HFFc6 (cell line): ENCODE measurements at places on chromosomes 6 and 20.

- no peak for DNase-seq
Observed at GRCh38 chr20:40449974-40450616, 238.9 kb downstream of the MAFB start.

GRCh38 chr20:39090906-39091305 lies 128.8 kb downstream of the DHX35 start:
- DNase-seq, result no peak

DNA sequence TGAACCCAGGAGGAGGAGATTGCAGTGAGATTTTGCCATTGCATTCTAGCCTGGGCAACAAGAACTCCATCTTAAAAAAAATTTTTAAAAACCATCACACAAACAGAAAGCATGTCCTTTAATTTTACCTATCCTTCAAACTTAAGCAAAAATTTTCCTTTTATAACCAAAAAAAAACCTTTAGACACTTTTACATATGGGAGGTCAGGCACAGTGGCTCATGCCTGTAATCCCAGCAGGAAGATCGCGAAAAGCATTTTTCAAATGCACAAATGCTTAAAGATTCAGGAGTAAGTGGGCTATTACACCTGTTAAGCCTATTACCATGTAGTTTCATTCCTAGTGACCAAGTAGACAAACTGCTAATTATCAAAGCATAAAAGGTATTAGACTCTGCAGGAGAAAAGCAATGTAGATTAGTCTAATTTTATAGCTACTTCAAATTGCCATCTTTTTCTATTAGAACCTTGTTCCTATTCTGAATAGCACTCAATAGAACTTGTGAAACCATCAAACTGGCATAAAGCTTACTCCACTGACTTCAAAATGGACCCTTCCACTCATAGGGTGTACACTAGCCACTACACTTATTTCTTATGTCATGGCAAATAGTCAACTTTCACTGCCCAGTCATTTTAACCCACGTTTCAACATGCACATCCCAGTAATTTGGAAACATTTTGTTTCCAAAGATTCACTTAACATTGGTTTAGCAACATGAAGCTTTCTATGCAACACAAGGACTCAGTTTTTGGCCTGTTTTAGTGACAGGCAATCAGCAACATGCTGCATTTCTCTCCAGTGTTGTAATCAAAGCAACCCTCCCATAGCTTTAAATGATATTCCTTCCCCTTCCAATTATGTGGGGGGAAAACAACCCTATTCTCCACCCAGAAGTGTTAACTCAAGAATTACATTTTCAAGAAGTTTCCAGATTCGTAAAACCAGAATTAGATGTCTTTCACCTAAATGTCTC lies 4.0 kb downstream of the EEF1A1 start:
- no peak for DNase-seq

- peak; percentile 39 for DNase-seq
Observed at GRCh38 chr20:49914310-49915117, 815 bp downstream of the SPATA2 start.

DNA sequence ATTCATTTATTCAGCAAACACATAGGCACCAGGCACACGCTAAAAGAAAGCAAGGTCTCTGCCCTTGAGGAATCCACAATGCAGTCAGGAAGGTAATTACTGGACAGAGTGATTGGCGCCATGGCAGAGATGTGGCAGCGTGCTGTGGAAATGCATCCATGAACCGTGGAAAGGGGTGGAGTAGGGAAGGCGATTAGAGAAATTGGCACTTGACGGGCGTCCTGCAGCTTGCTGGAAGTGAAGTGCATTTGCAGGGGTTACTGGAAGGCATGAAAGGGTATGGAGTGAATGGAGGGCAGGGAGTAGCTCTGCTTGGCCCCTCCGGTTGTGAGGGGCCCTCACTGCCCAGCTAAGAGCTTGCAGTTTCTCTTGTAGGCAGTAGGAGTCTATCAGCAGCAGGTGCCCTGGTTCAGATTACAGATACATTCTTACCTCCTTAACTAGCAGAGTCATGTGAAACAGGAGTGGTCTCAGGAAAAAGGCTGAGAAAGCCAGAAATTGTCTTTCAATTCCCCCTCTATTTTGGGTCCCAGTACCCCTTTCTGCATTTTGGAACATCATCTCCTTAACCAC lies 122.5 kb upstream of the TIAM2 start:
- no peak for DNase-seq

DNA sequence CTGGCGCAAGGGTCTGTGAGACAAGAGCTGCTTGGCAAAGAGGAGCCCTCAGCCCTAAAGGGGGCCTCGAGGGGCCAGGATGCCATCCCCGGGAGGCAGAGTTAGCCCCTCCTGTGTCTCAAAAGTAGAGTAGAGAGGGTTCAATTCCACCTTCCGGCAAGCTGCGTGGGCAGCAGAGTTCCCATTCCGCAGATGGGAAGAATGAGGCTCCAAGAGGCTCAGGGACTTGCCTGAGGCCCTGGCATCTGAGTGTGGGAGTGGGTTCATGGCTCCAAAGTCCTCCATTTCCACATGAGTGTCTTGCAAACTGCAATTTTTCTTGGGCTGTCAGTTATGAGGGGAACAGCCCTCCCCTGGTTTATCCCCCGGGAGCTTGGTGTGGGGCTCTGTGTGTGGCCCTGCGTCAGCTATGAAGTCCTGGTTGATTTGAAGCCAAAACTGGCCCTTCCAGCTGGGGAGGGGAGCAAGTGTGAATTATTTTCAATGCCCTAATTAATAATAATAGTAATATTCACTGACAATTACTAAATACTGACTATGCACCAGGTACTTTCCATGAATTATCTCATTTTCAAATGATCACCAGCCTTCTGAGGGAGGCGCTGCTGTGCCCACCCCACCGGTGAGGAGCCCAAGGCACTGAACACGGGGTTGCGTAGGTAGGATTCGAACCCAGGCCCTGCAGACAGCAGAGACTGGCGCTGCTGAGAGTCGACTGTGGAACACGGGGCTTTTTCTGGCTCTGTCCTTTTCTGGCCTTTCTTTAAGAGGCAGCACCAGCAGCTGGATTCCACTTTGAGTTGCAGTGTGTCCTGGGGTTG lies 153.0 kb upstream of the PTPN1 start:
- no peak for DNase-seq

DNA sequence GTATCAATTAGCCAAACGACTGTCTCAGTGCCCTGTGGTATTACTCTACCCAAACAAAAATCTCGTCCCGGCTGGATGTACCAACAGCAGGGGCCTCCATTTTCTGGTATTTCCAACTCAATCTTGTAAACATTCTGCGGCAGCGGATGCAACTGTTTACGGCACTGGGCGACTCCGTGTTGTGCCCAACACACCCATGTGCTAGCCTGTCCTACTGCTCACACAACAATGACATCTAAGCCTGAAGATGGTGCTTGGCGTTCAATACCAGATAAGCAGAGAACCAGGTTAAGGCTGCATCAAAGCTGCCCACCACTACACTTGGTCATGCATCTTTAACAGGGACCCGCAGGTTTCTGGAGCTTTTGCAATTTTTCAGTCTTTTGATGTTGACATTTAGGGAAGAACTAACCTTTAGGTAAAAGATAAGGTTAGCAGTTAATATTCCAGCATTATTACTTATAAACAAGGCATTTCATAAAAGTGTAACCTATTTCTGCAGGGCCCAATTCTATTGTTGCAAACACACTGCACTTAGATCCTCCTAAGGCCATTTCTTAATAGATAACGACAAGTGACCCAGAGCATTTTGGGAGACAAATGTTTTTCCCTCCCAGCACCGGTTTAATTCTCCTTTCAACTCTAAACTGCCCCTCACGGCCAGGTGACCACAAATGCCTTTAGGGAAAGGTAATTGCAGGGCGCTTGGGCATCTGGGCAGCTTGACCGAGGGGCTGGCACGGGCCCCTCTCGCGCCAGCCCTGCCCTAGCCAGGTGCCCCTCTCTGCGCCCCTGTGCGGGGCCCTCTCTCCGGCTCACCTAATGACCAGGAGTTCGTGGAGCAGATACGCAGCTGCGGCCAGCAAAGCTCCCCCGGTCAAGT lies 945 bp downstream of the FAXC start:
- DNase-seq, result no peak

DNA sequence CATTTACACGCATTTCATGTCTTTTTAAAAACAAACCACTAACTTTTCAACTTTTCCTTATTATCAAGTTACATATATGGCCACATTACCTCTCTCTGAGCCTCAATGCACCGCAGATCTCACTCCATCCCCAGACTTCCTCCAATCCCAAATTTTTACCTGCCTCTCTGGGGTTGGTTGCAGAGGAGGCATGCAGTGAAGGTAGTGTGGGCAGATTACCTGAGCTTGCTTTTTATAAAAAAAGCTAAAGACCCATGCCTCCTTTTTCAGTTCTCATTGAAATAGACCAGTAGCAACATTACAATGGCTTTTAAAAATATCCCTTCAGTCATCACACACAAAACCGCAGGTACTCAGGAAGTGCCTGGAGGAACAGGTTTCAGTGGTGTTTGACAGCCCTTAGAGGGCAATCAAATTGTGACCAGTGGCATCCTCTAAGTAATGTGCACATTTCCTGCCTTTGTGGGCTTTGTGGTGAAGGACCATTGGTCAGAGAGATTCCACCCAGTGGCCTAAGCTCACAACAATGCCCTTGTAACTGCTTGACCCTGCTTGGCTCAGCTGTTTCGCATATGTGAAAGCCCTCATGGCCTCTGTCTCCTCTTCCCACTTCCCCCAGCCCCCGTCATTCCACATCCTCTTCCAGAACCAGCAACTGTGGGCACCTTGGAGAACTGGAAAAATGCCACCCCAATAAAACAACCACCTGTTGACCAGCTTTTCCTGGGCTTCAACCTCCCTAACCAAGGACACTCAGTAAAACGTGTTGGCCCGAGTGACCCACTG lies 30.2 kb upstream of the IL17A start:
- DNase-seq, result no peak

DNA sequence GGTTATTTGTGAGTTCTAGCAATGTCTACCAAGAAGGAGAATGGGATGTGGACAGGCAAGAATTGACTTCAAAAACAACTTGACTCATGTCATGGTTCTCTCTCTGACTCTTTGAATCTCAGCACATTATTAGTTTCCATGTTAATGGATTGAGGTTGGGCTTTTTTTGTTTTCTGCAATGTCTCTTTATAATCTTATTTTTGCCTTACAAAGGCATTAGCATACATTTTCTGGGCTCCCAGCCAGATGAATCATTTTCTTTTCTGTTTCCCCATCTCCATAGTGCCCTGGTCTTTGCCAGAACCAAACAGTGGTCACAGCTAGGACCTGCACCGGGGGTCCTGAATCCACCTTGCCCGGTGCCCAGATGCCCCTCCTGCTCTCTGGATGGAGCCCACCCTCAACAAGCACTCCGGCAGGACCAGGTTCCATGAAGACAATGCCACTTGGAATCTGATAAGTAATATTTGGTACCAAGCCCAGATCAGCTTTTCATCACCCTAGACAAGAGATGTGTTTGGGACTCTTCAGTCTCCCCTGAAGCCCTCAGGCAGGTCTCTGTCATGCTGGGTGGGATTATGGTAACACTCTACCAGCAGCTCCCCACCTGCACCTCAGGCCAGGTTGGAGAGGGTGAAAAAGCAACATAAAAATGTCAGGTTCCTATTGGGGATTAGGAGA lies 266.7 kb upstream of the SULF2 start:
- peak; percentile 3 for DNase-seq

DNA sequence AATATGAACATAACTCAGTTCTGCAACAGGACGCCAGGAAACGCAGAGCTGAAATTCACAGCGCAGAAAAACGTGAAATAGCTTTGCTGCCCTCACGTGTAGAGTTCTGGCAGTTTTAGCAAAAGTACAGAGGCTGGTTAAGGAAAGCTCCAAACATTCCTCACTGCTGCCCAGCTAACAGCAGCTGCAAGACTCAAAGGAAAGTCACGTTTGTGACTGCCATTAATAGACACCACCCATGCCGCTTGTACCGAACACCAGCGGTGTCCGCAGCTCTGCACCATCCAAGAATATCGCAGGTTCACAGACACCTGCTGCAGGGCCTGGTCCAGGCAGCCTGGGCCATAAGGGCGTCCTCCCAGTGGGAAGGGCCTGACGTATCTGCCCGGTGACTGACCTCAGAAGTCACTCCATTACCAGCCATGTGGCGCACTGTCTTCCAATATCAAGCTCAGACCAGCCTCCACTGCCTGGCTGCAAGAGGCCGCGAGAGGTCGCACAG lies 61.4 kb downstream of the WDR27 start:
- DNase-seq, result peak; percentile 53

DNA sequence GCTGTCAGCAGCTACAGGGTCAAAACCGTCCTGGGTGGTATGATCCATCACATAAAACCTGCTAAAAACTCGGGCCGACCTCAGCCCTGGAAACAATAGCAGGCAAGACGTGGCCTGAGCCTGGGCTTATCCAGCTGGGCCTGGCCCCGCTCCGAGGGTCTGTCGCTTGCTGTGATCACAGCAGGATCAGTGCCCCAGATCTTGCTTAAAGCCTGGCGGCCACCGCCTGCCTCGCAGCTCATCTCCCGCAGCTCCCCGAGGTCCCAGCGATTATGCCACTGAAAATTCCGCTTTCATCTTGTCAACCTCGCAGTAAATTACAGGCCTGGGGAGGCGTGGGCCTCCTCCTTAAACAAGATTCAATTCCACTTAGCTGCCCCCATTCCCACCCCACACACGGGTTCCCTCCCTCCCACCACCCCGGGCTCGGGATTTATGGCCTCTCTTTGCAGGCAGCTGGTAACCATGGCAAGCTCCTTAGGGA lies 40.1 kb downstream of the CDH22 start:
- DNase-seq, result no peak

- DNase-seq, result peak; percentile 52
Observed at GRCh38 chr6:37168811-37169495, 999 bp upstream of the PIM1 start.

GRCh38 chr6:62942000-62942399 lies 269.3 kb upstream of the FKBP1C start:
- DNase-seq, result no peak

DNA sequence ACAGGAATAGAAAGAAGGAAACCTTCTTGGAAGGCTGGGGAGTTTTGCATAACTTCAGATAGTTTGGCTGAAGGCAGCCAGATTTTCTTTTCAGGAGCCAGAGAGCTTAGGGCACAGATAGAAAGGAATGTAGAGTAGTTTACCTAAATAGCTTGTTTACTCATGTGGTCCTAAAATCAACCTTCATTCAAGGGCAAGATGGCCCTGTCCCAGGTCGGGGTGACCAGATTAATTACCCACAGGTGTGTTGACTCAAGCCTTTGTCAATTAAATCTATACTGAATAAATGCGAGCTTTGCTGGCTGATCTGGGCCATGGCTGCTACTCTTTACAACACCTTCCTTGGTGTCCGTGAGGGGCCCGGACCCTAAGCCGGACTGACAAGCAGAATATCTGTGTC lies 792.0 kb upstream of the MAN1A1 start:
- no peak for DNase-seq

GRCh38 chr20:10898552-10898951 lies 224.8 kb upstream of the JAG1 start:
- DNase-seq, result no peak

GRCh38 chr6:14640631-14641030 lies 523.1 kb downstream of the CD83 start:
- DNase-seq, result no peak
